Activated T-helper 1 cell treated with Interleukin-2 at 50 U/mL for 16 hours (primary cell): ENCODE measurements at places on chromosomes 12 and 14.

DNA sequence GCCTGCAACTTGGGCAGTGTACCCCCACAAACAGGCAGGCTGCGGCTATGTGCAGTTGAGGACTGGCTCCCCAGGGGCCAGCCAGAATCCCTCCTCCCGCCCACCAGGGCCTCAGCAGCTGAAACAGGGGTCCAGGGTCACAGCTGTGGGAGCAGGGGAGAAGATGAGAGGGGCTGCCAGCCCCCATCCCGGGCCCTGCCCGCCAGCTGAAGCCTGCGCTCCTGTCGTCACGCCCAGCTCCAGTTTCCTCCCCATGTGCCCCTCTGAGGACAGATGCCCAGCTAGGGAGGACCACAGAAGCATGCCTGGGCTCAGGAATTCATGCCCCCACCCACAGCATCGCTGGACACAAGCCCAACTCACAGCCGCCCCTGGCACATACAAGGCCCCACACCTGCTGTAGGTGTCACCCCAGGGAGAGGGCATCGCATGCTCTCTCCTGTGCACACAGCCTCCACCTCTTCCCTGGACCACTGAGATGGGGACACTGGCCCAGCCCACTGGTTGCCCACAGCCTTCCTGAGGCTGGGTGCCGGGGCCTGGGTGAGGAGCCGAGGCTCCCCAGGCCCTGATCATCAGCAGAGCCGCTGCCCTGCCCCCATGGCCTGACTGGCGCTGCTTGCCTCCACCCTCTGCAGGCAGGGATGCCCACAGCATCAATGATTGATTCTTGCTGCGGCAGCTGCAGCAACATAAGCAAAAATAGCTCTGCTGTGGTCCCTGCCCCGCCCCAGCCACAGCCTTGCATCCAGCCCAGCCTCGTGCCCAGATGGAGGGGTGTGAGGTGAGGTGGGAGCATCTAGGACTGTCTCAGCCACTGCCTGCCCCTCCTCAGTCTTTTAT lies 3.7 kb upstream of the CLBA1 start:
- no peak for DNase-seq

DNA sequence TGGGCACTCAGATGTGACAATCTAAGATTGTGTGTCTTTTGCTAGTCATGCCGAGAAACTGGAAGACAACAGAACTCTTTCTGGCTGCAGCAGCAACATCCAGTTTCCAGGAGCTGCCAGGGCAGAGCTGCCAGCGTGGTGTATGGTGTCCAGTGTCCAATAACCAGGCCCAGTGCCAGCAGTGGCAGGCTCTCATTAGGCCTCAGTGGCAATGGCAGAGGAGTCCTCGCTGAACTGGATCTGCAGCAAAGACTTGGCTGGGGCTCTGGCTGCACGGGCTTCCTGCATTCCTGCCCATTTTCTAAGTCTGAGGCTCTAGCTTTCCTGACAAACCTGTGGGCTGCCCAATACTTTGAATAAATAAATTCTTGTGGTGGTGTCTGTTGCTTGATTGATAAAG lies 26.2 kb upstream of the PPM1A start:
- no peak for DNase-seq

DNA sequence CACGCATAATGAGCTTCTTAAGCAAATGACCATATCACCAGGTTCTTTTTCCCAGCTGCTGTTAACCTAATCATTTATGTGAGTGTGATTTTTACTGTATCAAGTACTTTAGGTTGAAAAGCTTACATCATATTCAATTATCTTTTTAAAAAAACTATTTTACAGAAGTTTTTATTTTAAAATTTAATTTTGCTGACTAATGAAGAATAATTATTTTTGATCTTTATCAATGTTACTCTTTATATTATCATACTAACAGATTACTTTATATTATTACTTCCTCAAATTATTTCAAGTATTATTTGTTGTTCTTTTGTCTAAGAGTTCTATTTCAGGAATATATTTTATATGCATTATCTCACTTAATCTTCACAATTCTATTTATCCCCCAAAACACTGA lies 236.3 kb downstream of the CPNE8 start:
- DNase-seq, result no peak

GRCh38 chr14:94122438-94122837 lies 7.0 kb downstream of the IFI27L2 start:
- no peak for DNase-seq

- DNase-seq, result no peak
Measured at GRCh38 chr12:127538316-127538715, 728.7 kb upstream of the TMEM132C start.

DNA sequence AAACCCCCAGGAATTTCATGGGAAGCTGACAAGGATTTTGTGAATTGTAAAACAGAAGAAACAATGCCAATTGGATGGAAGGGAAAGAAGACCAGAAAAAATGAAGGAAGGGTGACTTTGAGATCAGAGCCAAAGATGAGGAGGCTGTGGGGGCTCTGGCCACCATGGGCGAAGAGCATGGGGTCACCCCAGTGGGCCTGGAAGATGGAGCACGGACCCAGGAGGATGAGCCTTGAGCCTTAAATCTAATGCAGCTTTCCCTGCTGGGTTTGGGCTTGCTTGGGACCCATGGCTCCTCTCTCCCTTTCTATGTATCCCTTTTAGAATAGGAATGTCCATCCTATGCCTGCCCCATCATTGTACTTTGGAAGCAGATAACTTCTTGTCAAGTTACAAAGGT lies 322.2 kb downstream of the TMEM121 start:
- DNase-seq, result no peak

DNA sequence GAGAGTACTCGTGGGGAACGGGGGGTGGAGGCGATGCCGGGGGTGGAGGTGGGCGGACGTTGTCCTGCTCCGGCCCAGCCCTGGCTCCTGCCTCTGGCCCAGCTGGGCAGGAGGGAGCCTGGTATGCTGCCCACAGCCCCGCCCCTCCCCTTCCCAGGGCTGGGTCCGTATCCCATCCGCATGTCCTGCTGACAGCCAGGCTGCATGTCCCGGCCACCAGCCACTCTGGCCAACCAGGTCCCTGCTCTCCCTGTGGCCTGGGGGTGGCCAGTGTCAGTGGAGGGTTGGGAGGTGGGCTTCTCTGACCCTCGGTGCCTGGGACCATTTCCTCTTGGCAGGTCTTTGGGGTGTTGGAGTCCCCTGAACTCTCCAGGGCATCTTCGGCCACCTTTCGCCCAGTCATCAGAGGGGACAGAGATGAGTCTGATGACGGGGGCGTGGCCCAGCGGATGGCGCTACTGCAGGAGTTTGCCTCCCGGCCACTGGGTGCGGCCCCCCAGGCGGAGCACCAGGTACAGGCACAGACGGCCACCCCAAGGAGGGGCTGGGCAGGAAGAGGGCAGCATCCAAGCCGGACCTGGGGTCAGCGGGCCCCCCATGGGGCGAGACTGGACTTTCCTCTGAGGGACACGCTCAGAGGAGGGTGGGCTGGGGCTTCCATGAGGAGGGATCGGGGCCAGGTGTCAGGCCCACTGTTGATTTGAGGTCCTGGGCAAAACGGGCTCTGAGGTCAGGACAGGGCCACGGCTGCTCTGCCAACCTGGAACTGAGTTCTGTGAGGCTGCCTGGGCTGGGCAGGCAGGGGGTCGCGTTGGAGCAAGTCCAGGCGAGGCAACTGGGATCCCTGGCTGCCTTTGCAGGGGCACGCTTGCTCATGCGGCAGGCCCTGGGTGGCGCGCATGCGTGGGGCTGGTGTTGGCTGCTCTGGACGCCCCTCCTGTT lies 20.2 kb downstream of the CEP170B start:
- DNase-seq, result no peak

DNA sequence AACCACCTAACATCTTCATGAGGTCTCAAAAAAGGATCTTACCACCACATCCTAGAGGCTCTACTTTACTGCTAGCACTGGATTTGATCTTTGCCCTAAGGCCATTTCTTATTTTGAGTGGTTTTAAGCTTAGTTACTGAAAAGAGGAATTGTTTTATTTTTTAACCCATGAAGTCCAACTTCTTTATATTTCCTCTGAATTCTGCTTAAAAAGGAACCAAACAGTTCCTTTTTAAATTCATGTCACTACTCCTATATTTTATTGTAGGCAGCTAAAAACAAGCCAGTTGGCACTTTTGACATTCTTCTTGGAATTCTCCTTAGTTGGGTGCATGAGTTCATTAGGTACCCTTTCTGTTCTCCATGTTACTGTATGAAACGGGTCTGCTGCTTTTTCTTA lies 76.4 kb downstream of the FGD4 start:
- no peak for DNase-seq

GRCh38 chr12:32819424-32819823 lies 63.7 kb upstream of the YARS2 start:
- DNase-seq, result no peak

DNA sequence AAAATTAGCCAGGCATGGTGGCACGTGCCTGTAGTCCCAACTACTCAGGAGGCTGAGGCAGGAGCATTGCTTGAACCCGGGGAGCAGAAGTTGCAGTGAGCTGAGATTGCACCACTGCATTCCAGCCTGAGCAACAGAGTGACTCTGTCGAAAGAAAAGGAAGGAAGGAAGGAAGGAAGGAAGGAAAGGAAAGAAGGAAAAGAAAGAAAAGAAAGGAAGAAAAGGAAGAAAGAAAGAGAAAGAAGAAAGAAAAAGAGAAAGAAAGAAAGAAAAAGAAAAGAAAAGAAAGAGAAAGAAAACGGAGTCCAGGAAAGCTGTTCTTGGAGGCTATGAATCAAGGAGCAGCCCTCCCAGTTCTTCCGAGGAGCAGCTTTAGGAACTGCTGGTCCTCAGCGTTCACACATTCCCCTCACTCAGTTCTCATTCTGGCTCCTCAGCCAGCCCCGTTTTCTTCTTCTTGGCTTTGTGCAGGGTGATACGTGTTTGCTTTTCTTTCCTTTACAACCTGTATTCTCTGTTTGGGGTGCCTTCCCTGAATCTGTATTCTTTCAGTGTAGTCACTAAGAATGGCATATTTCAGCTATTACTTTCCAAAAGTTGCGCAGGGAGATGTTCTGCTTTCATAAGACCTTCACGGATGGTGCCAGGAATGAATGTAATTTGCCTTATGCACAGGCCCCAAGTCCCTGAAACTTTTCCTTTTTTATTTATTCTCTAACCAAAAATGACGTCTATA lies 12.2 kb downstream of the FBXL14 start:
- no peak for DNase-seq

GRCh38 chr14:96052541-96053247 lies 13.5 kb downstream of the C14orf132 start:
- no peak for DNase-seq

GRCh38 chr12:57533108-57533507 lies 10.5 kb downstream of the MBD6 start:
- DNase-seq, result no peak

- DNase-seq, result no peak
Measured at GRCh38 chr12:27549801-27550652, 26.0 kb downstream of the PPFIBP1 start.

GRCh38 chr12:54388237-54389133 lies 4.0 kb upstream of the ZNF385A start:
- no peak for DNase-seq
